ENCODE measurements at places on chromosomes 3 and 15.

DNA sequence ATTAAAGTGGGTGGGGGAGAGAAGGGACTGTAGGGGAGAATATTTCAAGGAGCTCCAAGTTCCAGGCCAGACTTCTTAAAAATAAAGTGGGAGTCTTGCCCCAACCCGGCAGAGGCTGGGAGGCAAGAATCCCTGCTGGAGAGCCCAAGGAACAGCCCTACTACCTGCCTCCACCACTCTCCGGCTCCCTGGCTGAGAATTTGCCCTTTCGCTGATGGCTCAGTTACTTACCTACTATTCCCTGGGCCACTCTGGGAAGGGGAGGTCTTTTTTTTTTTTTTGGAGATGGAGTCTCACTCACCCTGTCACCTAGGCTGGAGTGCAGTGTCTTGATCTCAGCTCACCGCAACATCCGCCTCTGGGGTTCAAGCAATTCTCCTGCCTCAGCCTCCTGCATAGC is 15.5 kb downstream of the MYL3 start:
- DNase-seq, result no peak

GRCh38 chr3:187695449-187695848 is 6.9 kb downstream of the RTP2 start:
- DNase-seq, result no peak

DNA sequence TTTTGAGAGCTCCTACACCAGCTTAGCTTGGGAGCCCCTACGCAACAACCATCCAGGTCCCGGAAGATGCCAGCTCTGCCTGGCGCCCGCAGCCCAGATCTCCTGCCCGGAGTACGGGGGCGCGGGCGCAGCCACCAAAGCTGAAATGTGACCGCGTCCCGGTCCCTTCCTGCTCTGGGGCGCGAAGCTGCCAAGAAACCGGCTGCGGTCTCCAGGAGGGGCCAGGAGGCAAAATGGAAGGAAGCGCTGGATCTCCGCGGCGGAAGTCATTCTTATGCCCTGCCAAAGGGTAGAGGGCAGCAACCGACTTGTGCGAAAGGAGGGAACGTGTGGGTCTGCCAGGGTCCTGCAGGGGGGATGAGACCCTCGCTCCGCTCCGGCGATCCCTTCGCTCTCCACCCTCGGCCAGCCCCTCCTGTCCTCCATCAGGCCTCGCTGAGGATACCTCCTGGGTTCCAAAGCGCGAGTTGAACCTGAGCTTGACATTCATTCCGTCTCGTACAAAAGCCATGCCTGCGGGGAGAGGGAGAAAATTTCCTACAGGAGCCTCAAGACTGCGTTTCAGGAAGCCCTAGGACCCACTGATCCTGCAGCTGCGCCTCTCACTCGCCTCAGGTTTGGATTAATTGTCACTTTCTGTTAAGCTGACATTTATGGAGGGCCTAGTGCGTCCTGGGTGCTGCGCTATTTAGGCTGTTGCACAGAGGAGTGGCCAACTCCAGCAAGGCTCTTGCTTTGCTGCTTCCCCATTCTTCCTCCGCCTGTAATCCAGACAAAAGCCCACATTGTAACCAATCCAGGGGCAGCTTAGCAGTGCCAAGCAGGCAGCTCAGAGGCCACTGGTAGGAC is 98.3 kb upstream of the VGLL3 start:
- no peak for DNase-seq

DNA sequence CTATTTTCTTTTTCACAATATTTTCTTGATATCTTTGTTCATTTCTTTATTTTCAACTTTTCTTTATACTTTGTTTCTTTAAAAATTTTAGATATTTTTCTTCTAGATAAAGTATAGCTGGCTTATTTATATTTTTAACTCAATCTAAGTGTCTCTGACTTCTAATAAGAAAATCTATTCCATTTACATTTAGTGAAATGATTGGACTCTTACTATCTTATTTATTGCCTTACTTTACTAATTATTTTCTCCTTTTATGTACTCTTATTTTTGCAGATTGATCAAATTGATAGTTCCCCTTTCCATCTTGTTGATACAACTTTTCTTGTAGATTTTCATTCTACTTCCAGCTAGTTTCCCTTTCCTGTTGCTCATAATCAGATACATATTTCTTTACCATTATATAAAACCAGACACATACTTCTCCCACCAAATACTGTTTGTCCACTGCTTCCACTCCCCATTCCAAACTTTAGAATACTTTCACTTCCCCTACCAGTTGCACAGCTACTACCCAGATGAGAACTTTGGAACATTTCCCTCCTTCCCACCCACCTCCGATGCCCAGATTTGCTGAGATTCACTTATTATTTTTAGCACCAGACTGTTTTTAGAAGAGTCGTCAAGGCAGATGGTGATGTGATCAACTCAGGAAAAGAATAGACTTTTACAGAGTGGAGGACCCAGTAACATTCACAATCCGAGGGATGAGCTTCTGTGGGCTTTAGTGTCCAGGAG is 151.5 kb downstream of the LIPC start:
- no peak for DNase-seq

- DNase-seq, result no peak
Measured at GRCh38 chr15:34439878-34440277, 2.3 kb upstream of the GOLGA8A start.

Data from SIG-M5 (cell line).